ENCODE measurements at places on chromosomes 2 and 18.

DNA sequence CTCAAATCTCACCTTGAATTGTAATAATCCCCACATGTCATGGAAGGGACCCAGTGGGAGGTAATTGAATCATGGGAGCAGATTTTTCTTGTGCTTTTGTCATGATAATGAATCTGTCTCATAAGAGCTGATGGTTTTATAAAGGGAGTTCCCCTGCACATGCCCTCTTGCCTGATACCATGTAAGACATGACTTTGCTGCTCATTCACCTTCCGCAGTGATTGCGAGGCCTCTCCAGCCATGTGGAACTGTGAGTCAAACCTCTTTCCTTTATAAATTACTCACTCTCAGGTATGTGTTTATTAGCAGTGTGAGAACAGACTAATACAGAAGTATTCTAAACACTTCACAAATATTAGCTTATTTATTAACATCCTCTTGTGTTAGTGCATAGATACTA is 516.7 kb downstream of the LRRTM4 start:
- no peak for DNase-seq

DNA sequence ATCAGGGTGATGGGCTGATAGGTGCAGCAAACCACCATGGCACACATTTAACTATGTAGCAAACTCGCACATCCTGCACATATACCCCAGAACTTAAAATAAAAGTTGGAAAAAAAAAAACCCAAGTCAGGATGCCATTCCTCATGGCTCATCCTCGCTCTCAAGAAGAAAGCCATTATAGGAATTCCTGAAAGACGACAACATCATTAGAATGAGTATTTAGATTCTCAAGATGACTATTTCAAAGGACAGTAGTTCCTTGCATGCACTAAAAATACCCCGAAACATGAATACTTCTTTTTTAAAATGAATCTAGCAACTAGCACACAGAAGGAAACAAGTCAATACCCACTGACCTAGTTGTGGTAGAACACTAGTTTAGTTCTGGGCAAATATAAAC is 285.8 kb upstream of the REV1 start:
- DNase-seq, result no peak

DNA sequence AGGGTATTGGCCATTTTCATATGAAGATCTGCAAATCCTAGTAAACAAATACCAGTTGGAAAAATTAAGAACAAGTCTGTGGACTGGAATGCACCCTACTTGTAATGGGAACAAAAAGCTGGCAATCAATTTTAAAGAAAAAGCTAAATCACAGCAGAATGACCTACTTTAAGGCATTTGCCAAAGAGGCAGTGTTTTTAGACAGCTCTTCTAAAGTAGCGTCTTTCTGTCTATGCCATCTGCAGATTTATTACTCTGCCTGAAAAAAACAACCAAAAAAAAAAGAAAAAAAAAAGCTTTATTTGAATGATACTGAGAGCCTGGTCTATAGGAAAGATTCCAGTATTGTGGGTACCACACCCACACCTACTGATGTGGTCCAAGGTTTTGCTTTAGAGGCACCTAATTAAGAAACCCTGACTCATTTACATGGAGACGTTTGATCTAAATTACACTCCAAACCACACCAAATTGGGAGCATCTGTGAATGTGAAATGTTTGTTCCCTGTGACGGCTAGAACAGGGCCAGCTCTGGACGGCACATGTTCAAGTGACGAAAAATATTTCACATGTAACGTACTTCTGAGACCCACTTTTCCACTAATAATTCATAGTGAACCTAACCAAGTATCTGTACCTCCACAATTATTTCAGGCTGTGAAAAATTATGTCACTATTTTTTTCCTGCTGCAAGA is 597.1 kb downstream of the ARHGAP15 start:
- DNase-seq, result no peak

DNA sequence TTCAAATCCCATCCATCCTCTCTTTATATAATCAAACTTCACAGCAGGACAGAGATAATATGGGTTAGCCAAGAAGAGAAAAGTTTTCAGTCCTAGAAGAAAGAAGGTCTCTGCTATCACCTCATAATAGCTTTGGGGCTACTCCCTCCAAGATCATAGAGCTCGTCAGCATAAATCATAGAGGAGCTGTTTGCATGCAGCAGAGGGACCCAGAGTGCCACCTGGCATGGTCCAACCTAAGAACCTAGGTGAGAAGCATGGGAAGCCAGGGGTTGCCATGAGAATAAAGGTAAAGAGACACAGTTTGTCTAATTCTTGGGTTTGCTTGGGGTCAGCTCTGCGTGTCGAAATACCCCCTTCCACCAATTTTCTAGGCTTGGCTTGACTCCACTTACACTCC is 87.1 kb upstream of the CYP1B1 start:
- no peak for DNase-seq

DNA sequence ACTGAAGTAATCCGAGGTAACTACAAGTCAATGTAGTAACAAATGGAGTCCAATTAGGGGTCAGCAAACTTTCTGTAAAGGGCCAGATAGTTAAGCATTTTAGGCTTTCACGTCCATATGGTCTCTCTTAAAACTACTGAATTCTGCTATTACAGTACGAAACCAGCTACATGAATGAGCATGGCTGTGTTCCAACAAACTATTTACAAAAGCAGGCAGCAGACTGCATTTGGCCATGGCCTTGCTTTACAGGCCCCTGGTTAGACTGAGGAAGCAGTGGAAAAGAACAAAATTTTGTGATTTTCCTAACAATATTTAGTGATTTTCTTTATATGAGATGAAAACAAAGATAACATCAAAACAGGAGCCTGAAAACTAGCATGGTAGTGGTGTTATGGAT is 64.0 kb downstream of the RTN4 start:
- no peak for DNase-seq

DNA sequence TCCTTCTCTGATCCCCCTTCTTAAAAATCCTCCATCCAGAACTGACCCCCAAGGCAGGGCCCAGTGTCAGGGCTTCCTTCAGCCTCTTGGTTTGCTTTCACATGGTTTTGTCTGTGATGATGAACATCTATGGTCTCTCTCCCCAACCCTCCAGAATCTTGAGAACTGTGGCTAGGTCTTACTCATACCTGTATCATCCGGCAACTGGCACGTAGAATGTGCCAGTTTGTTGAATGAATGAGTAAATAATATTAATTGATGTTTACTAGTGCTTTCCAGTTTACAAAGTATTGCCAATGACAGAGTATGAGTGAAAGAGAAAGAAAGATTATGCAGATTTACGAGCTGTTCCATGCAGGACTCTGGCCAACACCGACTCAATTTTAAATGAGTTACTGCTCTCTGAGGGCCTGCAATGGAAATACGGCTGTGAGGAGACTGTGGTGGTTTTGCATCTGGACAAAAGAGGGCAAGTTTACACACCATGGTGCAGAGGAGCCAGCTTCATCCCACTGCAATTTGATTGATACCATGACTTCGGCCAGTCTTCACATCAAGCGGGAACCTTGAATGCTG is 29.9 kb upstream of the TRIB2 start:
- DNase-seq, result no peak

- no peak for DNase-seq
Observed at GRCh38 chr18:4549164-4549872, 94.2 kb upstream of the DLGAP1 start.

GRCh38 chr2:44168681-44169154 is at the start of gene PPM1B:
Gene PPM1B (plus strand): TSS chr2:44168875. CDS start chr2:44201200, 32,325 bp downstream.
- DNase-seq, result peak; percentile 100

GRCh38 chr2:152240559-152241231 is 65.1 kb upstream of the STAM2 start:
- DNase-seq, result no peak

DNA sequence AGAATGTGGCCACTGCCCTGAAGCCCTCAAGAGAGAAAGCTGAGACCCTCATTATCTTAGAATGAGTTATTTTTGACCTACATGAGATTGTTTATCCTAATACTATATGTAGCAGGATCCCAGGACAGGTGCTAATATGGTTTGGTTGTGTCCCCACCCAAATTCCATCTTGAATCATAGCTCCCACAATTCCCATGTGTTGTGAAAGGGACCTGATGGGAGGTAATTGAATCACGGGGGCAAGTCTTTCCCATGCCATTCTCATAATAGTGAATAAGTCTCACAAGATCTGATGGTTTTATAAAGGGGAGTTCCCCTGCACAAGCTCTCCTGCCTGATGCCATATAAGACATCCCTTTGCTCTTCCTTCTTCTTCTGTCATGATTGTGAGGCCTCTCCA is 76.8 kb downstream of the CCBE1 start:
- no peak for DNase-seq

GRCh38 chr2:146370826-146371225 is 1474.0 kb upstream of the ACVR2A start:
- DNase-seq, result no peak

DNA sequence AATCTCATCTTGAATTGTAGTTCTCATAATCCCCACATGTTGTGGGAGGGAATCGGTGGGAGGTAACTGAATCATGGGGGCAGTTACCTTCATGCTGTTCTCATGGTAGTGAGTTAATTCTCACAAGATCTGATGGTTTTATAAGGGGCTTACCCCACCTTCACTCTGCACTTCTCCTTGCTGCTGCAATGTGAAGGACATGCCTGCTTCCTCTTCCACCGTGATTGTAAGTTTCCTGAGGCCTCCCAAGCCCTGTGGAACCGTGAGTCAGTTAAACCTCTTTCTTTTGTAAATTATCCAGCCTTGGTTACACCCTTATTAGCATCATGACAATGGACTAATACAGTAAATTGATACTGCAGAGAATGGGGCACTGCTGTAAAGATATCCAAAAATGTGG is 57.9 kb downstream of the SCN7A start:
- DNase-seq, result no peak

- DNase-seq, result no peak
Observed at GRCh38 chr2:37797081-37797480, 125.6 kb upstream of the CDC42EP3 start.

GRCh38 chr2:4588606-4589005 is 885.2 kb downstream of the DCDC2C start:
- no peak for DNase-seq

- DNase-seq, result peak; percentile 52
Observed at GRCh38 chr2:161416708-161417437, 776 bp downstream of the TBR1 start.

DNA sequence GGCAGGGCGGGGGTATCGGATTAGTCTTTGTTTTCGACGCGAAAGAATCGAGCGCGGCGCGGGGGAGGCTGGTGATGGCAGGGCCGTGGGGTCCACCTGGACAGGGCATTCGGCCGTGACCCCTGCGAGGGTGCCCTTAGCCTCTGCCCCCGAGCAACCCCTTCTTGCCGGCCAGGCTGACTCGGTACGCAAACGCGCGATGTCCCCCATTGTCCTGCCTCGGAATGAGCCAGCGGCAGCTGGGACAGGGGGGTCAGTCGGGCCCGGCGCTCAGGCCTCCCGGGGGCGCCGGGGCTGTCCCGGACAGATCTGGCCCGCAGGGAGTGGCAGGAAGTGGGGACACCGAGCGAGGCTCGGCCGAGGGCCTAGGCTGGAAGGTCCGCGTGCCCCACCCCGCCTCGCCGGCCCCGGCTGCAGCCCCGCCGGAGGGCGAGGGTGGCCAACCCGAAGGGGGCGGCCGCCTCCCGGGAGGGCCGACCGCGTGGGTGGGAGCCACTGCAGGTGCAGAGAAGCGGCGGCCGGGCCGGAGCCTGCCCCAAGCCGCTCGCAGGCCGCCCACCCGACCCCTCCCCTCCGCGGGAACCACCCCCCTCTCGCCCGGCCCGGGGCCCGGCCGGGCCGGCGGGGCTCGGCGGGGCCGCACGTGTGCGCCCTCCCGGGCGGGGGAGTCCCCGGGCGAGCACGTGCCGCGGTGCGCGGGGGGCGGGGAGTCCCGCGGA is at the start of gene TET3:
Gene TET3 (plus strand): TSS at position 708 of the 719 bp plus-strand sequence. CDS start 1,494 bp downstream, outside the sequence.
- DNase-seq, result peak; percentile 91

- DNase-seq, result no peak
Observed at GRCh38 chr2:10688921-10689807, 611 bp downstream of the NOL10 start.

DNA sequence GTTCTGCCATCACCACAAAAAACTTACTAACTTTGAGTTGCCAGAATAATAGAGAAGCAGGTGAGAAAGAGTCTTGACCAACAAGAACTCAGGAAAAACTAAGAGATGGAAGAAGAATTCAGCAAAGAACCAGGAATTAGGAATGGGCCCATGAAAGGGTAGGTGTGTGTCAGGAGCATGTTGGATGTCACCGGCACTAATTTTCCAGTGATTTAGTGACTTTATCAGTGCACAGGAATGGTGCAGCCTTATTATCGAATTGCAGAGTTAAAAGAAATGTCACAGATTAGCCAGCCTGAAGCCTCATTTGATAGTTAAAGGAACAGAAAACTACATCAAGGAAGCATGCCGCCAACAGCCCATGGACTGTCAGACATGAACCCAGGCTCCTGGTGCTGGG is 9.0 kb upstream of the BOD1L2 start:
- no peak for DNase-seq

- no peak for DNase-seq
Observed at GRCh38 chr2:108364676-108365297, 13.0 kb upstream of the SULT1C4 start.

- DNase-seq, result no peak
Observed at GRCh38 chr2:144376460-144376859, 143.5 kb downstream of the ZEB2 start.

GRCh38 chr2:128513961-128514283 is 195.3 kb upstream of the HS6ST1 start:
- DNase-seq, result no peak

DNA sequence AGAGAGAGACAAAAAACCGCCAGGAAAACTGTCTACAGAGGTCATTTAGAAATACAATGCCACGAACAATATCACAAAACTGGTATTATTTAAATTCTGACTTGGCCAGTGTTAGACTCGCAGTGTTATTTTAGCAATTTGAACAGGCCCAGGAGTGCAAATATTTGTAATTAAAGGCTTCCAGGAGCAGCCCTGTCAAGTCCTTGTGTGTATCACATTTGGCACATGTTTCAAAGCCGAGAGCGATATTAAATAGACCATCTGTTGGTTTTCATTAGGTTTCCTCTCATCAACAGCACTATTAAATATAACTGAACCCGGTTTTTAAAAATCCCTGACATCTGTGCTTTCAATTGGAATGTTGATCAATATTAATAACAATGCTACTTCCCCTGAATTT is 656.9 kb downstream of the TSN start:
- DNase-seq, result no peak

DNA sequence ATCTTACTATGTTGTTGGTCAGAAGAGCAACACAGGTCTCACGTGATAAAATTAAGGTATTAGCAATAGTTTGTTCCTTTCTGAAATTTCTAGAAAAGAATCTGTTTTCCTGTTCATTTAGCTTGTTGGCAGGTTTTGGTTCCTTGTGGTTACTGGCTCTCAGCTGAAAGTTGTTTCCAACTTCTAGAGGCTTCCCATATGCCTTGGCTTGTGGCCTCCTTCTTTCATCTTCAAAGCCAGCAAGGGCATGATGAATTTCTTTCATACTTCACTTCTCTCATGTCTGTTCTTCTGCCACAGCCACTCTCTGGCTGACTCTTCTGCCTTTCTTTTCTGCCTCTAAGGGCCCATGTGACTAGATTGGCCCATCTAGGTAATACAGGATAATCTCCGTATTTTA is 193.7 kb downstream of the TRIB2 start:
- DNase-seq, result no peak
